ENCODE measurements at places on chromosomes 11 and 22.

- DNase-seq, result no peak
These were observed 34.0 kb upstream of the TFIP11 start for GRCh38 chr22:26546282-26546681.

- DNase-seq, result peak; percentile 25
These were observed 152.8 kb upstream of the NTM start for GRCh38 chr11:131217313-131218310.

- no peak for DNase-seq
These were observed 207.2 kb upstream of the CTSC start for GRCh38 chr11:88544656-88545280.

- DNase-seq, result no peak
These were observed 73.3 kb upstream of the FAR1 start for GRCh38 chr11:13595166-13595565.

GRCh38 chr11:27462543-27462942, 10.0 kb downstream of the LGR4 start:
- peak; percentile 57 for DNase-seq

DNA sequence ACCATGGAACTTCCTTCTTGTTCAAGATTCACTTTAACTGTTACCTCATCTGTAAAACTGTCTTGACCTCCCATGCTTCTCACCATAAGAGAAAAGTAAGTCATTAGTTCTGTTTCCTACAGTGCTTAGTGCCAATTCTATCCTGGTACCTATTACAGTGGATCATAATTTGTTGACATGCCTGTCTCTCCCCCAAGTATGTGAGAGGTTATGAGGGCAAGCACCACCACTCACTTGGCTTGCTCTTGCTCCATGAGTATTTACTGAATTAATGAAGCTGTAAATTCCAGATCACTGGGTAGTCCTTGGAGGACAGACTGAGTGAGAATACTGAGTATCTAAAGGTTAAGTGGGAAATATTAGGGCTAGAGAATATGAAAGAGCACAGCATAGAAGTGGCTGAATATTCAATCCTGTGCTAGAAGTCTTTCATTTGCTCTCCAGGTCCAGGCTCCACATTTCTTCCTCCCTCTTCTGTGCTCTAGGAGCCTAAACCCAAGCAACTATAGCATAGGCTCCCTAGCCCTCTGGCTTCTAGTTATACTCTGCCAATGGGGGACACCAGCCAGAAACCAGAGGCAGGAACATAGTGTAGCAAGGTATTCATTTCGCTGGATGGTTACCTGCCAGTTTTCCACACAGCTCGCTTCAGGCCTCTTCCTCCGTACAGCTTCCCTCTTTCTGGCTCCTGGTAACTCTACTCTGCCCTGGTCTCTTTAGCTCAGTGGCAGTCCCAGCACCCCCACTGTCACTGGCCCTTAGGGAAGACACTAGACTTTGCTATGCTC, 118.2 kb upstream of the SLC5A12 start:
- DNase-seq, result no peak

- no peak for DNase-seq
These were observed 1585.2 kb upstream of the TENM4 start for GRCh38 chr11:81026032-81026431.

DNA sequence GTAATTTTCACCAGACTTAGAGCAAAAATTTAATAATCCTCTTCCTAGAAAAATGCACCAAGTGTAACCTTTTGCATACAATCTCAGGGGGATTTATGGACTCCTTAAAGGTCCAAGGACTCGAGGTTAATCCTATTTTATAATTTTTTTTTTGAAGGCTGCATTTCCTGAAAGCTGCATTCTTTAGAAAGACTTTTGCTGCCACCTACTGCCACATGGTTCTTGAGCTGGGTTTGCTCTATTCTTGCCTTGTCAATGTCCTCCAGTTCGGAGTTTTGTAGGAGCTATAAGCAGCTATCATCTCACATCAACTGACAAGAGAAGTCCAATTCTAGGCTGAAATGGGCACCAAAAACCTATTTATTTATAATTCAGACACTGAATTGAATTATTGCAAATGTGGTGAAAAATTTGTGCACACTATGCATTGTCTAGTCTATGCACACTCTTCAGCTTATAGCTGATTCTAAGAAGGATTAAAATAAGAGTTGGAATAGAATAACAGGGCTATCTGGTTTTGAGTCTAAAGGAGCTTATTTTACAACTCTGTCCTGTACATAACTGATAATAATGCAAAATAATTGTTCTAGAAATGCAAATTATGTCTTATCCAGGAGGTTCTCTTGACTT, 31.3 kb downstream of the TRAF6 start:
- DNase-seq, result peak; percentile 54
